ENCODE measurements at places on chromosomes 4 and X.
A peak's percentile ranks its signal among the peaks of the same experiment; 100 is the strongest.

- peak; percentile 84 for DNase-seq
Measured at GRCh38 chr4:20251796-20252655, at the start of gene SLIT2. SLIT2 (plus strand) TSS chr4:20251905; CDS start chr4:20253816, 1,911 bp downstream.

DNA sequence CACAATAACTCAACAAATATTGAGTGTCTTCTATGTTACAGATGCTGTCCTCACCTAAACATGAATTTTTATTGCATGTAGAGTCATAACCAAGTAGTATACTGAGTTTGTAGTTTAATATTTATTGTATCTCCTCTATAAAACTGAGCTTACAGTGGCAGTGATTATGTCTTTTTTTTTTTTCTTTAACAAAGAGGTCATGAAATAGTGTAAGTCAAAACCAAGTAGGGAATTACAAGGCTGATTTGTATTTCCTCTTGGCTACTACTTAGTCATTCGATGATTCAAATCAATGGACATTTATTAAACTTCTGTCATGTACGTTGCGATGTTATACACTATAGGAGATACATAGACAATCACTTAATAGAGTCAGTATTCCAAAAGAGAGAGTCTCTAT, 48.4 kb downstream of the IL15 start:
- no peak for DNase-seq

- no peak for DNase-seq
Measured at GRCh38 chr4:143351774-143352451, 15.2 kb downstream of the GAB1 start.

GRCh38 chr4:139815778-139816601, 150.4 kb downstream of the MGST2 start:
- DNase-seq = no peak

DNA sequence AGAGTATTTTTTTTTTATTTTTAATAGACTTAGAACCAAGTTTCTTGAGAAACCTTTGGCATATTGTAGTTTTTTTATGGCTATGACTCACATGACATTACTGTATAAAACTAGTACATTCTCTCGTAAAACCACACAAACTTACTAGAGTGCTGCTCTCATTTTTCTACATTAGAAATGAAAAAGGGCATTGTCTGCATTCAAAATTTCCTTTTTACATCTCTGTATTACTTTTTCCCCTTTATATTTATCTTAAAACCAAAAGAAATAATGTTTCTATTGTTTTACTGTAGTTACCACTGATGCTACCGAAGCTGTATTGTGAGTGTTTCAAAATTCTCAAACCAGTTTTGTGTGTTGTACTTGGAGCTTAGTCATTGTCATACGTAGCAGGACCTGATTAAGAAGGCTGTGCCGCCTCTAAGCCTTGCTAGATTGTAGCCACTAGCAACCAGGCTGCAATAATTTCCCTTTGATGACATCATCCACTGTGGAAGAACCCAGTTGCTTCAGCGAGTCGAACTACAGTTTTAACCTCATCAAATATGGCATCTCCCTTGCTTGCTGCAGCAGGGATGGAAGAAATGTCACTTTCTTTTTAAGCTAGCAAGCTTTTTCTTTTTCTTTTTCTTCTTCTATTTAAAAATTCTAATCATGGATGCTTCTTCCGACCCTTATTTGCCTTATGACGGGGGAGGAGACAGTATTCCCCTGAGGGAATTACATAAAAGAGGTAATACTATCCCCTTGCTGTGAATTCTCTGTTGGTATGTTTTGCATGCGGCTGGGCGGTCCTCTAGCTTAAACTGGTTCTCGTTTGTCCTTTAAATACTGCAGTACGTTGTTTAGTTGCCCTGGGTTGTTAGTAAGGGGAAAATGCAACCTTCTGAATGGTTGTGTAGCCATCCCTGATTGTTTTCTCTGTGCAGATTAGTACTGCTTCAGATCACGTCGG, 39.6 kb downstream of the CLCN3 start:
- DNase-seq = no peak

DNA sequence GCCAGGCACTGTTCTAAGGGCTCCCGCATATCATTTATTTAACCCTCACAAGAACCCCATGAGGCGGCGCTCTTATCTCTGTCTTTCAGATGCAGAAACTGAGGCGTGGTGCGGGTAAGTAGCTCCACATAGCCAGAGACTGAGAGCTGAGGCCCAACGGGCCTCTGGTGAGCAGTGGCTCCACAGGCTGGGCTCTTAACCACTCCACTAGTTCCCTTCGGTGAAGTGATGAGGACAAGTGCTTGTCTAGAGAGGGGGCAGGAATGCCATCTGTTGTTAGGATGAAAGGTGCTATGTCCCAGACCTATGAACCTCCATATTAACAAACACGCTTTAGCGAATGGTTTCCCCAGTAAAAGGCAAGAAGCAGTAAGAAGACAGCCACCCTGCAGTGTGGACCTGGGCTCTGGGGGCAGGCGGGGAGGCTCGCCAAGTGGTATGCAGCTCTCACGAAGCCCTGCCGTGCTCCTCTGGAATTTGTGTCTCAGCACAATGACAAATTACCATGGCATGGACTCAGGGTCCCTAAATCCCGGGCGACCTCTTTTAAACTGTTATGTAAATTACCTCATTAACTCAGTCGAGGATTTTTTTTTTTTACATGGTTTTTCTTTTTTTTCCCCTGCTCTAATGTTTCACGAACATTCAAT, 20.9 kb upstream of the S100G start:
- no peak for DNase-seq

- no peak for DNase-seq
Measured at GRCh38 chr4:52997132-52997416, 135.0 kb downstream of the RASL11B start.

DNA sequence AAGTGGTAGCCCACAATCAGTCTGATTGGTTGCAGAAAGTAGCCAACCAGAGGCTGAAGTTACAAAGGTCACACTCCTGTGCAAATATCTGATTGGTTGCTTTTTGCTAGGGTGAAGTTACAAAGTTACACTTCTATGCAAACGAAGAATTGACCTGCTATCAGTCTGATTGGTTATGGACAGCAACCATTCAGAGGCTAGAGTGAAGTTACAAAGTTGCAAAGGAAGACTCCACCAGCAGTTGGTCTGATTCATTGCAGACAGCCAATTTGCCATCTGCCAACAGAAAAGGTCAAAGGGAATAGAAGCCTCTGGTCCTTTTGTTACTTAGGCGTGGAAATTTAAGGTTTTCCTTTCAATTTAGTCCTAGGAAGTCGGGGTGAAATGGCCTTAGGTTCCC, 377.7 kb downstream of the PRDM5 start:
- no peak for DNase-seq

- no peak for DNase-seq
Measured at GRCh38 chr4:76091052-76091451, 16.5 kb downstream of the ART3 start.

- DNase-seq = no peak
Measured at GRCh38 chr4:7191546-7192251, 639 bp upstream of the SORCS2 start.

GRCh38 chrX:20221902-20222301, 44.8 kb downstream of the RPS6KA3 start:
- no peak for DNase-seq

DNA sequence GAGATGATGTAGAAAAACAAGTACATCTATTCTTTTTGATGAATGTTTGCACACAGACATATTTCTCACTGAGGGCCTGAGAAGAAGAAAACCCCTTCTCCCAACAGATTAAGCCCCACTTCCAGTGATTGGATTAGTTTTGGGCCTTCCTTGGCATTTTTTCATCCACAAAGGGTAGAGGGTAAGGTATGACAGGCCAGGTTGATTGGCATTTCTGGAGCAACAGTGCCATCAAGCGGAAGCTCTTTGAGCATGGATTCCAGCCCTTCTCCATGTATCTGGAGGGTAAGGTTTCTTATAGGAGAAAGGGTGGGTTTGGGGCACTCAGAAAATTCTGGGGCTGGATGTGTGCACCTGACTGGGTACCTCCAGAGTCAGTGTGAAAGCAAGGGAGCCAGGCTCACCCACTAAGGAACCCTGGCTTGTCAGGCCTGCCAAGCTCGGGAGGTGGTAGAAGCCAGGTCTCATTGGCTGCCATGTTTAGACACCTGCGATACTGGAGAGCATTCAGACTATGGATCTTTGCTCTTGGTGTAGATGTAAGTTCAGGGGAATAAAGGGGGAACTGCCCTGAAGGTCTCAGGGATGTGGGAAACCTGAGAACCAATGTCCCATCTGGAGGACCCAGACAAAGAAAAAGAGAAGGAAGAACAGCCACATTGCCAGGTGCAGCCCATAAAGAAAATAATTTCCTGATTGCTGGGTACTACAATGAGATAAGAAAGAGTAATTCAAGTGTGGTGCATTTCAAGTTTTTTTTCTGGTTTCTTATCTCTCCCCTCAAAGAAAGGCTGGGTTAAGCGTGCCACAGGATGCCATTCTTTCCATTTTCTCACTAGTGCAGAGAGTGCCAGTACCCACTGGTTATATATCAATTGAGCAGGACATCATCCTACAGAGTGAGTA, 222.3 kb upstream of the AGTR2 start:
- no peak for DNase-seq

DNA sequence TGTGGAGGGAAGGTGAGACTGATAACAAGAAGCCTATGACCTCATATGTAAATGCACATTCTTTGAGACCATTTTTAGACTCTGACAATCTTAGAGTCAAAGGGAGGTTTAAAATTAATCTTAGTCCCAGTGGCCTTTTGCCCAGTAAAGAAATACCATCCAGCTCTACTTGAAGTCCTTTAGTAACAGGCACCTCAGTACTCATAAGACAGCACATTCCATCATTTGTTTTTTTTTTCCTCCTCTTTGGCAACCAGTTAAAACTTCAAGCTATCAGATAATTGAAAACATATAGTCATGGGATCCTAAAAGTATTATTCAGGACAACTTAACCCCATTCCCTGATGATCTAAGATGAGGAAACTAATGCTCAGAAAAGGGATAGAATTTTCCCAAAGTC, 4.6 kb downstream of the EDA2R start:
- no peak for DNase-seq
